ENCODE measurements at places on chromosomes 13 and 19.

GRCh38 chr19:13537454-13537853 lies 31.2 kb upstream of the CACNA1A start:
- DNase-seq = no peak

DNA sequence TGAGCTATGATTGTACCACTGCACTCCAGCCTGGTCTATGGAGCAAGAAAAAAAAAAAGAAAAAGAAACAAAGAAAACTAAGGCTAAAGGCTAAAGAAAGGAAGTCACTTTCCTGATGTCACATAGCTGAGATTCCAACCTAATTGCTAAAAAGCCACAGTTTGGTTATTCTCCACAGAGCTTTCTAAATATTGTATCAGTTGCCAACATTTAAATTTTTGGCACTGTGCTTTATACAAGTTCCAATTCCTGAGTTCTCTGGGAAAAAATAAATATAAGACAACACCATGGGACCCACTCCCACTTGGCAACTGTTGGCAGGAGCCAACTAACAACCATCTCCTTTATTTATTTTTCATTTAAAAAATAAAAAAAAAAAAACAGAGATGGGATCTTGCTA lies 11.2 kb upstream of the LYPD3 start:
- DNase-seq = no peak

- no peak for DNase-seq
Measured at GRCh38 chr19:24062190-24062589, 24.8 kb upstream of the ZNF254 start.

GRCh38 chr19:11261971-11262839 lies at the start of gene DOCK6:
Gene DOCK6, minus strand, starts transcription at chr19:11262524. Its CDS starts 84 bp downstream, at chr19:11262440.
- no peak for DNase-seq

DNA sequence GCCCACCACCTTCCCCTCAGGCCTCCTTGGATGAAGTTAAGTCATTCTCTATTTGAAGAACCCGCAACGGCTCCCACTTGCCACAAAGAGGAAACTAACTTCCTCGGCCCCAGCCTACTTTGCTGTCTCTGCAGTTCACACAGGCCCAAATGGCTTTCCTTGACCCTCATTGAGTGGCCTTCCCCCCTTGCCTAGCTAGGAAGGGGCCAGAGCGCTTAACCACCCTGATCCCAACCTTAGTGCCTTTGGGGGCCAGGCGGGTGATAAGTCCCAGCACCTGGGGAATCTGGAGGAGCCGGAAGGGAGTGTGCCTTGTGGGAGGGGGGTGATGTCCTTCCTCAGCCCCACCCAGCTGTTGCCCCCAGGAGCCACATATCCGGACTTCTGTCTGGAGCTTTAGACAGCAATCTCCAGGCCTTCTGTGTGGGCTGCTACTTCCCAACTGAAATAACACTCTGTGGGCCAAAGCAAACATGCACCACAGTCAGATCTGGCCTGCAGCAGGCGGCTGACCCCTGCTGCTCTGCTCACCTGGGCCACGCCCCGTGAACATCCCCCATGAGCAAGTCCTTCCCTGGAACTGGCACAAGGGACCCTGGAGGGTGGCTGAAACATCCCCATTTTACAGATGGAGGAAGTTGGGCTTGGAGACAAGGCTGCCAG lies 10.5 kb downstream of the NECTIN2 start:
- no peak for DNase-seq

DNA sequence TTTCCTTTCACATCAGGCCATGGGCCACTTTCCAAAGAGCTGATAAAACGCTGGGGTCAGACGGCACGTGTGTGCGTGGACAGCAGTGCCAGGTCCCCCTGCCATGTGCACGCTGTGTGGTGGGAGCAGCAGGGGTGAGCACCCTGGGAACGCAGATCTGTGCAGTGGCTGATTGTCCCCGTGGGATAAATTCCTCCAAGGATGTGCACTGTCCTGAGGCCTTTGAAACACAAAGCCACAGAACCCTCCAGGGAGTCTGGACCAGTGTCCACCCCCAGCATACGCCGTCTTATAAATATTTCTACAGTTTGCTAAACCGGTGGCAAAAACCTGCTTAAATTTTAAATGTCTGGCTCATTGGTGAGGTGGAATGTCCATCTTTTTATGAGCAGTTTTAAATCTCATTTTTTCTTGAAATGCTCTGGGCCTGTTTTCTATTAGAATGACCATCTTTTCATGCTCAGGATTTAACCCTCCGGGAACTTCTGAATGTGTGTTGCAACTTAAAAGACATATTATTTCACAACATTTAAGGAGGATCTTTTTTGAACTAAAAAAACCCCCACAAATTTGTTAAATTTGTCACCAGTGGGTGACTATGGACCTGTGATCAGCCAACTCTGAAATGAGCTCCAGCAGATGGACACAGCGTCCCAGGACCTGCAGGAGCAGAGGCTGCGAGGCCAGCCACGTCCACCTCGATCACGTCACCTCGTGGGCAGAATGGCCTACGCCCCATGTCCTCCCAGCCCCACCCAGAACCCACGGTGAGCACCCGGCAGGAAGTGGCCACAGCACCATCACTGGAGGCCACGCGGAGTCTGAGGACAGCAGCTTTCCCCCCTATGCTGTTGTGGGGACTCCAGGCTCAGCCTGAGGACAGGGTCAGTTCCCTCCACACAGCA lies 68.6 kb downstream of the RASA3 start:
- no peak for DNase-seq

DNA sequence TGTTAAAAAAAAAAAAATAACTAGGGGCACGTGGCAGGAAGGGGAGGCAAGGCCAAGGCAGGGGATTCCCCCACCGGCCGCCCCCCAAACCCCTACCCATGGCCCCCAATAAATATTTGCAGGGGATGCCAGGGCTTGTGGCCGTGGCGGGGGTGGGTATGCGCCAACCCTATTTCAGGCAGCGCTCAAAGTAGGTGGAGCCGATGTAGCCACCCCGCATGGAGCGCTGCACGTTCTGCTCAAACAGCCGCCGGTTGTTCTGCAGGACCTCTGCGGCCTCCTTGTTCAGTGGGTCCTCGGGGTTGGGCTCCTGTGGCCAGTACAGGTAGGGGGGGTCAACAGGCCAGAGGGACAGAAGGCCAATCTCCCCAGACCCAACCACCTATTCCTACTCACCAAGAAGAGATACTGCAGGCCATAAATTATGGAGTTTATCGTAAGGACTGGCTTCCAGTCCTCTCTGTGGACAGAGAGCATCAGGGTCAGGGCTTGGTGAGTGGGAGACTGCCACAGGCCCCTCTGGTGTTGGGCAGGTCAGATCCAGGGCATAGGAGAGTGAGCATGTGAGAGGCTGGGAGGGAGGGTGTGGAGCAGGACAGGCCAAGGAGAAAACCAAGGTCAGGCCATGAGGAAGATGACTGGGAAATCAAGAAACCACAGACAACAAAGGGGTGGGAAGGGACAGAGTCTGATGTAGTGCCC lies 1.2 kb upstream of the CHMP2A start:
- no peak for DNase-seq

- DNase-seq = no peak
Measured at GRCh38 chr19:50362656-50363424, 2.6 kb downstream of the NAPSA start.

DNA sequence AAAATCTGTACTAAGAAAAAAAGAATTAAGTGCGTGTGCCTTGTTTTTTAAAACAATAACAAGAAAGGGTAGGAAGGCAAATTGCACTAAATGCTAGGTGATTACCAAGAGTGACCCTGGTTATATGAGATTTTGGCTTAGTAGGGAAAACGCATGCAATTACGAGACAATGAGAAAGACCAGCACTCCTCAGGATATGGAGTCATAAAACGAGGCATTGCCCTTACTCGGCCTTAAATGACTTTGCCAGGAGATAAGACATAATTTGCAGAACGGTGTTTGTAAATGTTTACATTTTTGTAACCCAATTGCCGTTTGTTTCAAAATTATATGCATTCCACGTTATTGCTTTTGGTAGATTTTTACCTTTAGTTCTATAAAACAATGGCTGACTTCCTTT lies 179.8 kb downstream of the RBM26 start:
- no peak for DNase-seq
